ENCODE measurements at places on chromosomes 11 and 22. TPM values are rescaled to one million over a fixed set of nuclear protein-coding genes. Genes with fewer than 3 reads are reported as not detected.

GANAB gene
- polyA plus RNA-seq: 59.8 TPM

SHISAL1 gene
- 0.22 TPM for polyA plus RNA-seq

FREY1 gene
- 0.16 TPM for polyA plus RNA-seq

FGF19 gene
- polyA plus RNA-seq: not detected

CCDC157 gene
- 1.6 TPM for polyA plus RNA-seq

LRRC51 gene
- polyA plus RNA-seq: 3.1 TPM

All from esophagus (tissue), 2 donors.